Esophagus muscularis mucosa (tissue), 4 donors: ENCODE measurements at places on chromosomes 2 and 18.
A peak's percentile ranks its signal among the peaks of the same experiment; 100 is the strongest.

DNA sequence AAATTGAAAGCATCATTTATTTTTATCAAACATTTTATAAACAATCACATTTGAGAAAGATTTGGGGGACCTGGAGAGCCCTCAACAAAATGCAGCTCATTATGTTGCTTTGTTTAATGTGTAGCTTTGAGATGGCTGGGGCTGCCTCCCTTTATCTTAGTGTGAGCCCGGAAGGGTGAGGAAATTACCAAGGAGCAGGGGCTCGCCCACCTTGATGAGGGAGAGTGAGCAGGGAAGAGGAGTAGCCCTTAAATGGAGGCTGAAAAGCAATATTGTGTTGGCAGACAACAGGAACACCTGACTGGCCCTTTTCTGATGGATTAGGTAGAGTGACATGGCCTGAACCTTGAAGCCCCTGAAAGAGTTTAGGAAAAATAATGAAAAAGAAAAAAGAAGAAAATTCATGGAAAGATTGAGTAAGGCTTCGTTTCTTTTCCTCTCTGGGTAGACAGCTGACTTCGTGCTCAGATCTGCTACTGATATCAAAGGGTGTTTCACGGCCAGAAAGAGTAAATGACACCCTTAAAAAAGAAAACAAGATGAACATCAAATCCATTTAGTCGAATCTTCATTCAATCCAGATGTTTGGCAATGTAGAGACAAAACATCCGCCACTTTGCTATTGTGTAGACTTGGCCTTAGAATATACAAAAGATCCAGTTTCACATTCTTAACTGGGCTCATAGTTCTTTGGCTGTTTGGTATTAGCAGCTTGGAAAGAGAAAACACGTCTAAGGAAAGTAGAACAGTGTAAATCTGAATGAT lies 206.5 kb upstream of the TCF4 start:
- DNase-seq: peak; percentile 82

- DNase-seq: no peak
Observed at GRCh38 chr2:37039580-37039979, 44.6 kb downstream of the HEATR5B start.

DNA sequence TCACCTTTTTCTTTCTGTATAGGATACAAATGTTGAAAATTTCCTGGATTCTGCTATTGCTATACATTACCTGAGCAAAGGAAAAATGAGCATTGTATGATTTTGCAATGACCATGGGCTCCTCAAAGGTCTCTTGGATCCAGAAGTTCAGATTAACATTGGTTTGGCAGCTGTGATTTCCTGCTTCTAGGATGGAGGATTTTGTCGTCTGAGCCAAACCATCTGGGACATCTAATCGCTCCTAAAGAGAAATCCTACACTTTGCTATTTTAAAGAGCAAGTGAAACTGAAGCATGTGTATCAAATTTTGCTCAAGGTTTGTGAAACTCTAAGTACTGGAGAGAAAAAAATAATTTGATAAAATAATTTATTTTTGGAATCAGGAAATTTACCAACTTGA lies 115.1 kb upstream of the ST6GAL2 start:
- DNase-seq: peak; percentile 34

DNA sequence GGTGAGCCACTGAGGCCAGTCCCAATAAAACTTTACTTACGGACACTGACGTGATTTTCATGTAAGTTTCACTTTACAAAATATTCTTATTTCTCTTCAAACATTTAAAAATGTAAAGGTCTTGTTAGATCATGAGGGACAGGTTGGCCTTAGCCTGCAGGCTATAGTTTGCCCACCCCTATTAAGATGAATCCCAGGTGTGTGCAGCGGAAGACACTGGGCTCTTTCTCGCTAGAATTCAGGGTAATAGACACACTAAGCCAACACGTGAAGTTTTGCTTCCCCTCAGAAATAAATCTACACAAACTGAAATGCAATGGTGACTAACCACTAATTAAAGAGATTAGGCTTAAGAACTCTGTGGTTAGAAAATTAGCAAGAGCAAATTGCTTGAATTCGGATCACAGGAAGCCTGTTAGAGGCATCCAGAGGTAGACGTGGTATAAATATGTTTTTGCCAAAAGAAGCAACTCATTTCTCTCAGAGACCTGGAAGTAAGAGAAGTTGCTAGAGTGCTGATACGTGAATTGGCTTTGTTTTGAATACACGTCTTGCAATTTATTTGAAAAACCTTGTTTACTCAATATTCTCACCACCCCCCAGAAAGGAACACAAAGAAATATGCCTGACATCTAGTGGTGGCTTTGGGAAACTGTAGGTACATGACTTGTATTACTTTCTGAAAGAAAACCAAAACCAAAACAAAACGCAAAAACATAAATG lies 151.6 kb downstream of the DTNB start:
- DNase-seq: no peak

- no peak for DNase-seq
Observed at GRCh38 chr2:227890495-227891079, 19.2 kb downstream of the DAW1 start.

DNA sequence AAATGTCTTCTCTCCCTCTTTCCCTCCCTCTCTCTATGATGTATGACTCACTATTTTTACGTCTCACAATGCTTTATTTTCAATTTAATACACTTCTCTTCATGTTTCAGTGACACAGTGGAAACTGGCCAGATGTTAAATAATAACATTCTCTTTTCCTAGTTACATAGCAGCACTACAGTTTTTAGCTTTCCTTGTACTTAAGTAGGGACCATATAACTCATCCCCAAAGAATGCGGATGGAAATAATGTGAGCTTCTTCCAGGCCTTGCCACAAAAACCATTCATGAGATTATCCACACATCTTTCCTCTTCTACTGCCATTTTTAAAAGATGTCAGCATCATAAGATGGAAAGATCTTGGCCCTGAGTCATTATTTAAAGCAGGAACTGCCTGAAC lies 789.4 kb downstream of the LRP1B start:
- no peak for DNase-seq

DNA sequence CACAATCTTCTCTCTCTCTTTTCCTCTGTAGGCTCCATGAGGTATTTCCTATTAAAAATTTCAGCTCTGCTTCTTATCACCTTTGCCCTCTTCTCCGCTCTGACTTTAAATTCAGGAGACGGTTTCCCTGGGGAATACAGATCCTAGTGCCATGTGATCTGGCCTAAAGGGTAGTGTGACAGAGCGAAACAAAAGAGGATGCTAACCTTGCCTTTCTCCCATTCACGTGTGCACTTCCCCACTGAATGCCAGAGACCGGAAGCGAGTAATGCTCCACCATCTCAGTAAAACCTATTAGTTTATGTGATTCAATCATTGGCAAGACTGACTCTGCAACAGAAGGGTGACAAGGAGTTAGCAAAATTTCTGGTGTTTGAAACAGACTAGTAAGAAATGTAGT lies 358.3 kb downstream of the ZNF521 start:
- no peak for DNase-seq

DNA sequence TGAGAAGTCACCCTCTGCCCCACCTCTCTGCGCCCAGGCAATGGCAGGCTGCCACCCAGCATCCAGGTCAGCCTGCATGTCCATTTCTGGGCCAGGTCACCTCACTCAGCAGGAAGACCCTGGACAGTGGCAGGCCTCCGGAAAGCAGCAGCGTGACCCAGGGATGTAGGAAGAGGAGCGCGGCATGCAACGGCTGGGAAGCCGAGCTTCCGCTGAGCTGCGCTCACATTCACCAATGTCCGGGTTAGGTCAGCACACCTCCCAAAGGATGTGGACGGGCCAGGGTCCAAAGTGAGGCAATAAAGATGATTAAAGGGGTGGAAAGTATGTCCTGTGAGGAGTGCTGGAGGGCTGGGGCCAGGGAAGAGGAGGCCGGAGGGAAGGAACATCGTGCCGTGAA lies 174.5 kb downstream of the CTIF start:
- DNase-seq: no peak

DNA sequence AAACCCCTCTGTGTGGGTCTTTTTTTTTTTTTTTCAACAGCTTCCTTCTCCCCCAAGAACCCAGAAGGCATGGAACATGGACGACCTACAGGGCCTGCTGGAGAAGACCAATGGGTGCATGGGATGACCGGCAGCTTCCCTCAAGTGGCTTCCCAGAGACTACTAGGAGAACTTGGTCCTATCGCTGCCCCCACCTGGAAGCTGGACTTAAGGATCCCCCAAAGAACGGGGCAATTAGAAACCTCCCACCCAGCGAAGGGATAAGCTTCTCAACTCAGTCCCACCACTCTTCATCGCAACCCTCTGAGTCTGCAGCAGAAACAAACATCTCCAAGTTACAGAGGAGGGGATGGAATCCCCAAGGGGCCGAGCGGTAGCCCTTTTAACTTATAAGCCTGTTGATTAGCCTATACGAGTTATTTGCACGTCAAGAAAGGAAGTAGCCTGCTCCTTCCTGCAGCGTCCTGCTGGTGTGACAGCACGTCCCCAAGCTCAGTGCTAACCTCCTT lies 1.4 kb downstream of the ACTR1B start:
- peak; percentile 53 for DNase-seq

GRCh38 chr2:72395096-72395495 lies 247.4 kb upstream of the CYP26B1 start:
- no peak for DNase-seq
